SHP77 (cell line): ENCODE measurements at places on chromosomes 1 and 21.

GRCh38 chr1:109777436-109777835, 13.7 kb upstream of the EPS8L3 start:
- DNase-seq = no peak

- DNase-seq = no peak
These were observed 2.3 kb downstream of the DPT start for GRCh38 chr1:168726719-168727118.

DNA sequence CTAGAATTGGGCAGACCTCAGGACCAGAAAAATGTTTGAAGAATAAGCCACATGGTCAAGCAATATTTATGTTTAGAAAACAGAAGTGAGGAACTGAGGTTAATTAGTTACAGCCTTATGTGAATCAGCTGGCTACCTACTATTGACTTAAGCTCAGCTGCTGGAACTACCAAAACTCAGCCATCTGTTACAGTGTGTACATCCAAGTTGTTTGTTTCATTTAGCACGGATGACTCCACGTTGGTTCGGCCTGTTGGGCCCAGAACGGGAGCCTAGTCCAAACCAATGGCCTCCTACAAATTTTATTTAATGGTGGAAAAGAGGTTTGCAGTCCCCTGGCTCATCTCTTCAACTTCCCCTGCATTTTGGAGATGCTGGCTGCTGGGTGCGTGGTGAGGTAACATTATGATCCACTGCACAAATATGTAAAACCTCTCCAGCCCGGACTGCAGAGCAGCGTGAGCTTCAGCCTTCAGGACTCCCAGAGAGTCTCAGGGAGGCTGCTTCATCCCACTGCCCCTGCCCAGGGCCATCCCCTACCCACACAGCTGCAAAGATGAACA, 143.4 kb downstream of the ZZZ3 start:
- no peak for DNase-seq

DNA sequence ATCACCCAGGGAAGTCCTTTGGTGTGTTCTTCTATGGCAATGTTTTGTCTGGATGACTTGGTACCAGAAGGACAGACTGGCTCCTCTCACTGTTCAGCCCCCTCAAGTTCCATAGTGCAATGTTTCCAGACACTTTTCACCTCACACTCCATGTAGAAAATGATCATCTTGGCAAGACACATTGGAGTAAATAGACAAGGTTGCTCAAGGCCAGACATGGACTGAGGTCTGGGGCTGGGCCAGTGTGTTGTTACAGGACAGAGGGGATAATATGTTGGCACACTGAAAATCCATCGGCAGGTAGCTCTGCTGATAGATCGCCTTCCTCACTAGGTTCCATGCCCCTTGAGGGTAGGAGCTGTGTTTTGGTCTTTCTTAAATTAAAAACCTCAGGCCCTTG, 51.5 kb downstream of the C1orf21 start:
- no peak for DNase-seq

DNA sequence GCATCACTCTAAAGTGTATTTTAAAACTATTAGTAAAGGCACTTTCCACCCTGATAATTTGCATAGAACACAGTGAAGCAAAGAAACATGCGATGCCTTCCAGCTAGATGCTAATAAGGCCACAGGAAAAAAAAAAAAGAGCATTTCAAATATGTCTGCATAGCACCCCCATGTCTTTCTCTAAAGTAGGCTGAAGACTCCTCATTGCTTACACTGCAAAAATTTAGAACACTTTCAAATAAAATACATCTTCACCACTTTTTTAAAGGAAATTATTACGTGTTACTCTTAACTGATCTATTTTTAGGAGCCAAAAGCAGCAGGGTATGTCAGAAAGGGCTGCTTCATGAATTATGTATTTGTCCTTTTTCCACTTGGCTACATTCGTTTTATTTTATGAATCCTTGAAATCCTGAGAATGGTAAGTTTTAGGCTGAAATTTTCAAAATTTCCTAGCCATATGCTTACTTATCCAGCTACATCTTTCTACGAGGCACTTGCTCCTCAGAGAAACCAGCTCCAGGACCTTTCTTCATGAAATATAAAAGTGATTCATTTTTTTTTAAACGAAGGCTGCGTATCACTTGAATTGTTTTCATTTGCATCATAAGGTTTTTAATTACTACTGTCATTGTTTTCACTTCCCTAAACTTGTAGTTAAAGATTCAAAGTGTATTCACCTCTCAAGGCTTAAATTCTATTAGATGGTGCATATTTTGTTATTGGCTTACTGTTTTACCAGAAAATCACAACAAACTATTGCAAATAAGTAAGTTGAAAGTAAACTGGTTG, 513.0 kb downstream of the PTPRC start:
- DNase-seq = no peak

GRCh38 chr1:6683434-6683833, 18.2 kb downstream of the DNAJC11 start:
- no peak for DNase-seq

- DNase-seq = no peak
These were observed 37.6 kb upstream of the SAMSN1 start for GRCh38 chr21:14583629-14584255.

GRCh38 chr1:202619505-202619904, 90.7 kb downstream of the SYT2 start:
- DNase-seq = no peak

DNA sequence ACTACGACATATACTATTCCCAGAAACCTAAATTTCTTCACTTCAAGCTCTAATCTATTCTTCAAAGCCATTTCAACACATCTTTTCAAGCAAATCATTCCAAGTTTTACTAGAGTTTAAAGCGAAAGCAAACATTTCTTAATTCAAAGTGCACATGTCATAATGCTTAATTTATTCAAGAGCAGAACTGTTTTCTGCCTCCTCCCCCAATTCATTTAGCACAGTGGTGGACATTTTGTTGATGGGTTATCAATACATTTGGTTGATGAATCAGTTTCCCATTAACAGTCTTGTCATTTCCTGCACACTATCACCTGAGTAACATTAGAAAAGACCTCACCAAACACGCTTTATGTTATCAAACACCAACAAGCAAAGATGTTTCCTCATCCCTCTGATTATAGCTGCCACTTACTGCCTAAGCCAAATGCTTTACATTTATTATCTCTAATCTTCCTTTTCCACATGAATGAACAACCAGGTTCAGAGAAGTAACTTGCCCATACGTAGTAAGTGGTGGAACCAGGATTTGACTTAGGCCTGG, 2.0 kb downstream of the SRSF4 start:
- DNase-seq = no peak

DNA sequence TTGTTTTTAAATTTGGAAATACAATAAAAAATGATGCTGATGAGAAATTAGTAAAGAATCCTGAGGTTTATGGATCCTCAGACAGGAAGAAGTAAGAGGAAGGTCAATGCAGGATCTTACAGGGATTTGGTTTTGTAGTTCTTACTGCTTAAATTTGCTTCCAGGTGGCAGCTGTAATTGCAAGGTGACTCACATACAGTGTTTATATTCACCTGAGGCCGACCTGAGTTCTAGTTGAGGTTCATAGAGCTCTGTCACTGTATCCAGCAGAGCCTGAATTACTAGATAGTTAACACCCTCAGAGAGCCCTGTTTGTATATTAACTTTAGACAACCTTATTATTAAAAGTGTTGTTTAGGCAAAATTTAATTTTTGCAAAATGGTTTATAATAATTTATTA, 1.4 kb upstream of the WDR26 start:
- DNase-seq = no peak

GRCh38 chr1:177219554-177220458, 49.0 kb downstream of the BRINP2 start:
- no peak for DNase-seq

GRCh38 chr21:32728848-32729247, 1.0 kb upstream of the SYNJ1 start:
- no peak for DNase-seq

DNA sequence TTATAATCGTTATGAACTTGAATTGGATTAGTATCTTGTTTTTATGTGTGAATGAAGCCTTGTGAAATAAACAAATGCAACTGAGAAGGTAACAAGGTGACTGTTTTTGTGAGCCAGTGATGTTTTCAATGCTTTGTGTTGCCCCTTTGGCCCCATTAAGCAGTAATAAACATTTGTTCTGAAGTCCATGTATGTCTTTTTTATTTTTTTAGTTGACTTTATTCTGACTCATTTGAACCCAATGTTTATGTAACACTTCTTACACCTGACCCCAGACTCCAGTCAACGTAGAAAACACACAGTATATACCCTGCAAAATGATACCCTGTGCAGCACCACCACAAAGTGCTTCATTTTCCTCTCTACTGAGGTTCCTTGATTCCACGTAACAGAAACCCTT, 4.6 kb upstream of the CACYBP start:
- no peak for DNase-seq

- no peak for DNase-seq
These were observed 89.7 kb downstream of the MAGI3 start for GRCh38 chr1:113479713-113480676.

- no peak for DNase-seq
These were observed 214.1 kb downstream of the AJAP1 start for GRCh38 chr1:4868521-4868920.

DNA sequence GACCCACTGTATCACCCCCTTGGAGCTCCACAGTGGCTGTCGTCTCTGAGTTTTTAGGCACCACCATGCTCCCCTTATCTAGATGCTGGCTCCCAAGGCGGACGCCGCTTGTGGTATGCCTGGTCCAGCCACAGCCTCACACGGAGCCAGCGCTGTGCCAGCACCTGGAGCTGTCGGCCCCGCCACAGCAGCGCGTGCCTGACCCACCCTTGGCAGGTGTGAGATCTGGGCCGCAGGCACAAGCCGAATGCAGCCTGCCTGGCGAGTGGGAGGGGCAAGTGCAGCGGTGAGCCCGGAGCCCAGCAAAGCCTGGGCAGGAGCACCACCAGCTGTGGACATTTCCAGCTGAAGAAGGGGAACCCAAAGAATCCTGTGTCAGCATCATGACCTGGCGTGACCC, 91.9 kb upstream of the BACE2 start:
- no peak for DNase-seq

GRCh38 chr1:28439320-28439719, 66.5 kb upstream of the RCC1 start:
- no peak for DNase-seq

- DNase-seq = no peak
These were observed 40.9 kb downstream of the ALPL start for GRCh38 chr1:21550097-21550496.

GRCh38 chr1:55197099-55197498, 18.1 kb downstream of the USP24 start:
- DNase-seq = no peak
